Stimulated activated CD4-positive, alpha-beta T cell treated with anti-CD3 and anti-CD28 coated beads, Interleukin-12 subunit alpha, Interleukin-12 subunit beta, amount 100 ng/mL, for 4 hours (primary cell): ENCODE measurements at places on chromosomes 12 and 14.

DNA sequence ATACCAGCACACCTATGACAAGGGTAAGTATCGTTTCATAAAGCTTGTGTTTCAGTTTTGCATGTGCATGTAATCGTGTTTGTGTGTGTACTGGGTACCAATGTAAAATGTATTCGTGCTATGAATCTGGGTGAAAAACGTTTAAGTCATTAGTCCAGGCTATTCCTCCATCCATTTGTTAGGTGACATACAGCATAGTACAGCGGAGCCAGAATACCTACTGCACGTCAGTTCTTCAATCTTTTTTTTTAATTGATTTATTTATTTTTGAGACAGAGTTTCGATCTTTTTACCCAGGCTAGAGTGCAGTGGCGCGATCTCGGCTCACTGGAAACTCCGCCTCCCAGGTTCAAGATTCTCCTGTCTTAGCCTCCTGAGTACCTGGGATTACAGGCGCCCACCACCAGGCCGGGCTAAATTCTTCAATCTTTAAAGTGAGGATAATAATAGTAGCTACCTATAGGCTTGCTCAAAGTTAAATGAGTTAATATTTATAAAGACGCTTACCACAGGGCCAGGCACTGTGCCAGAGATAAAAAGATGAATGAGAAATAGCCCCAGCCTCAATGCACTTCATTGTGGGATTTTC lies 661 bp upstream of the RPS26 start:
- DNase-seq: no peak

DNA sequence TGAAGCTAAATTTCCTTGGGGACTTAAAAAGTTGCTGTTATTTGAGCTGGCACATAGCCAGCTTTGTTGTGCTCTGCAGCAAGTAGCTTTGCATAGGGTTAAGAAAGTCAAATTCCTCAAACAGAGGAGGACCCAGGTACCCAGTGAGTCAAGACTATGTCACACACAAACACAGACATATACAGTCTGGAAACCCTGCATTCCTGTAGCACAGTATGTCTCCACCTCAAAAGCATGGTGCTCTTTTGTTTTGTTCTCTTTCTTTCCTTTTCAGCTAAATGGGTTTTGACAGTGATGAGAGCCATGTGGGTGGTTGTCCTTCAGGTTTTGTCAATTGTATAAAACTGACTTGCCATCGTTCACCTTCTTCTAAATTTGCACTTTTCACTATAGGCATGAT lies 179.6 kb upstream of the DIO2 start:
- no peak for DNase-seq

DNA sequence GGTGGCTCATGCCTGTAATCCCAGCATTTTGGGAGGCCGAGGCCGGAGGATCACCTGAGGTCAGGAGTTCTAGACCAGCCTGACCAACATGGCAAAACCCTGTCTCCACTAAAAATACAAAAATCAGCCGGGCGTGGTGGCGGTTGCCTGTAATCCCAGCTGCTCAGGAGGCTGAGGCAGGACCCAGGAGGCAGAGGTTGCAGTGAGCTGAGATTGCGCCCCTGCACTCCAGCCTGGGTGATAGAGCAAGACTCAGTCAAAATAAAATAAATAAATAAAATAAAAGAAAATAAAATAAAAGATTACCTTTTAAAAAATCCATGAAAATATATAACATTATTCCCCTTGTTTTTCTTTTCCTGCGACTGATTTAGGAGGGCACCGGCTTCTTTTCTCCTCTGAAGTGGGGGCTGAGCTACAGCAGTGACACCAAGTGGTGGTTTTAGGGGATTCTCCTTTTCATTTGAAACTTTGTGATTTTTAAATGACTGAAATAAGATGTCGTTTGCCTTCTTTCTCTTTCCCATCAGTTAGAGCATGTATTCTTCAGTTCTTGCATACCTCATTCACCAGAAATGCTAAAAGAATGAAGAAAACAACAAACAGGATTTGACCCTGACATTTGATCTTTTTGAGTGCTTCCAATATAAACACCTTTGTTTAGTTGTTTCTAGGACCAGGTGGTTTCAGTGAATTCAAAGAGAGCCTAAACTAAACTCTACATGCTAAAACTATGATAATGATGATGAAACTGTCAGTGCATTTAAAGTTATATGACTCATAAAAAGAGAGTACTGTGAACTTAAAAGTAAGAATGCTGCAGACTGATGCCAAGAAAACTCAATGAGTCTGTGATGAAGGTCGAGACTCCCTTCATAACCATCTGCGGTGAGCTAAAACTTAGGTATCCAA lies 22.6 kb upstream of the PKP2 start:
- no peak for DNase-seq

DNA sequence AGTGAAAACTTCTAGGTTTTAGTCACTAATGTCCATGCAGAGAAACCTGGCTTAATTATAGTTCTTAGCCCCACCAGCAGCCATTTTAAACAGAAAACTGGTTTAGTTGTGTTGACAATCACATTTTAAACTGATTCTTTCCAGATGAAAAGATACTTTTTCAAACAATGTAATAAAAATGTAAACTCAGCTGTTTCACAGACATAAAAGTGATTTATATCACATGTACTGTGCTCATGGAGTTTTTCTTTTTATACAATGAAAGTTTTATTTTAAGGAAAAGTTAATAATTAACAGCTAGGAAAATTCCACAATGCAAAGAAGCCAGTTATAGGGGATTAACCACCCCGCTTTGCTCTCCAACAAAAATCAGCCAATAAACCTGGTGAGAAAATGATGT lies 129.7 kb downstream of the PAX9 start:
- no peak for DNase-seq

DNA sequence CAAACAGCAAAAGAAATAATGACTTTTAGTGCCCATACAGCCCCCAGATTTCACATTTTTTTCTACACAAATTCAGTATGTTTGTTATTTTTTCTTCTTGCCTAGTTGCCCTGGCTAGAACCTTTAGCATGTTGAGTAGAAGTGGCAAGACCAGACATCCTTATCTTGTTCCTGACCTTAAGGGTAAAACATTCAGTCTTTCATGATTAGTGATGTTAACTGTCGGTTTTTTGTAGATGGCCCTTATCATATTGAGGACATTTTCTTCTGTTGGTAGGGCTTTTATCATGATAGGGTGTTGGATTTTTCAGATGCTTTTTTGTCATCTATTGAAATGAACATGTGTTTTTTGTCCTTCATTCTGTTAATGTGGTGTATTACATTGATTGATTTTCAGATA lies 17.1 kb downstream of the IRAK3 start:
- no peak for DNase-seq

- DNase-seq: no peak
Observed at GRCh38 chr12:67816269-67816668, 167.7 kb downstream of the DYRK2 start.

DNA sequence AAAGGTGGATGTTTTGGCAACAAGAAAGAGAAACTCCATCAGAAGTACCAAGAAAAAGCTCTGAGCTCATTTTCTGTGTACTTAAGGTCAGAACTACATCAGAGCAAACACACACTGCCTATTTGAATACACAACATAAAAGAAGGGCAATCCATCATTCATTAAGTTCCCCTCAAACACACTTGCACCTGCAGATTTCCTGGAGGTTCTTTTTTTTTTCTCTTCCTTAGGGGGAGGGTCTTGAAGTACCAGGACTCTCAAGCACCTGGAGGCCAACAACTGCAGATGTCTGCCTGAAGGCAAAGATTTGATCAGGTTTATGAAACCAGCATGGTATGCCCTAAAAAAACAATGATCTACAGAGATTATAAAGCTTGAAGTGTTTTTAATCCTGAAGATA lies 26.1 kb upstream of the PTHLH start:
- no peak for DNase-seq

- no peak for DNase-seq
Observed at GRCh38 chr14:55699131-55700057, 119.4 kb downstream of the KTN1 start.

GRCh38 chr14:95221531-95221930 lies 64.2 kb upstream of the DICER1 start:
- no peak for DNase-seq

DNA sequence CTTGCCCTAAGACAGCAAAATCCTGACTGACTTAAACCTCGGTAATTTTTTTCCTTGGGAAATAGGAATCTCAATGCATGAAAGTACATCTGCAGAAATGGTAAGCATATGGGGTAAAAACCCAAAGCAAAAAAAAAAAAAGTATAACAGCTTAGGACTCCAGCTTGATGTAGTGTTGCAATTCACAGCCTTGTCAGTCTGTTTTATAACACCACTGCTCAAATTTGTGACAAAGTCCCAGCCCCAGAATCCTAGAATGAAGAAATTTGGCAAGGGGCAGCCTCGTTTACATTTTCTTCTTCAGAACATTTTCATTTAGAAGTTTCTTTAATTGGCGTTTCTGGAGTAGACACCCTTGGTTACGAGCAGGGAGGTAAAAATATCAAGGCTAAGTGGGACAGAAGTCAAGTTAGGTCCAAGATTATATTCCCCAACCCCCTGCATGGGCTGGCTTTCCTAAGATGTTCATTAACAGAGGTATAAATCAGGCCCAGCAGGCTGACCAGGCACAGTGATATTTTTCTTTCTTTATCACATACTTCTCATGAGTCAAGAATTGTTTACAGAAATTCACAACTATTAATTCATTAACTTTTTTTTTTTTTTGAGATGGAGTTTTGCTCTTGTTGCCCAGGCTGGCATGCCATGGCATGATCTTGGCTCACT lies 424.0 kb downstream of the RMST start:
- no peak for DNase-seq

DNA sequence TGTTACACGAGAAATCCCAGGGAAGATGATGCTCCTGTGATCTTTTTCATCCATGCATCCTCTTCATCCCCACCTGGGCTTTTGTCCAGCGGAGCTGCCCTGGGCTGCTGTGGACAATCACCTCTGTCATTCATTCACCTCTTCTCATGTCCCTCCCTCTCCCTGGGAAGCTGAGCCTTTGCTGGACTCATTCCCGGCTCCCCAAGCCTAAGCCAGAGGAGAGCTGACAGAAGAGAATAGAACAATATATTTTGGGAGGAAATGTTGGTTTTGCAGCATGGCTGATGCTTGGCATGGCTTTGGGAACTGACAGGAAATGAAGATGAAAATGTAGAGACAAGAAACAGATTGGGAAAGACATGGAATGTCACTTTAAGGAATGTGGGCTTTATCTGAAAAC lies 177.4 kb downstream of the DICER1 start:
- no peak for DNase-seq

GRCh38 chr12:27747111-27747820 lies 32.8 kb upstream of the KLHL42 start:
- DNase-seq: no peak

GRCh38 chr14:83478741-83479140 lies 1945.1 kb upstream of the SEL1L start:
- DNase-seq: no peak

DNA sequence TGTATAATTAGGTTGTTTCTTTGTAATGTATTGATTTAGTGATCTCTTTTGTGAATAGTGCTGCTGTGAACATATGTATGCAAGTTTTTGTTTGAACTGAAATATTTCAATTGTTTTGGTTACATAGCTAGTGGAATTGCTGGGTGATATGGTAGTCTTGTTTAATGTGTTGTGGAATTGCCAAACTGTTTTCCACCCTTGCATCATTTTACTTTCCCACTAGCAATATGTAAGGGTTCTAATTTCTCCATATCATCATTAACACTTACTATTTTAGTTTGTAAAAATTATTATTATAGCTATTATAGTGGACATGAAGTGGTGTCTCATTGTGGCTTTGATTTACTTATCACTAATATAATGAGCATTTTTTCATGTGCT lies 5.9 kb downstream of the G2E3 start:
- no peak for DNase-seq

DNA sequence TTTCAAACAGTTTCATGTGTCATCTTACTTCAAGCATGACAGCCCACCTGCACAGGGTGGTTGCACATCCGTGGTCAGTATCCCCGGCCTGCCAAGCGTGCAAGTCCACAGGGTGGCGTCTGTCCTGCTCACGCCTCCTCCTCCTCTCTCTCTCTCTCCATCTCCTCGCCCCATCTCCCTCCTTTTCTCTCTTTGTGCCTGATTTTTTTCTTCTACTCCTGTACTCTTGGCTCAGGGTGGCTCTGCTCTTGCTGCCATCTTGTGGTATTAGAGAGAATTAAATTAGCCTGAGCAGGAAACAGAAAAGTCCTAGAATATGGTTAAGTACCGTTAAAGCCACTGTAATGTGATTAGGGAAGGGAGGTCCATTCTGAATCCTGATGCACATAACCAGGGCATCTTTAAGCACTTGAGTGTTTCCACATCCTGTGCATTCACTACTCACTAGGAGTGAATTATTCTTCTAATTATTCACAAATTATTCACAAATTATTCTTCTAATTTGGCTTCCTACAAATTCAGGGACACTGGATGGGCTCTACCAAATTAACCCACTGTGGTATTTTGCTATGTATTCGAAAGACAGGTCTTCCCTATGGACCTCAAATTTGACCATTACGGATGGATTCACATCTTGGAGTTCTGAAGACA lies 25.5 kb upstream of the DTX1 start:
- no peak for DNase-seq

DNA sequence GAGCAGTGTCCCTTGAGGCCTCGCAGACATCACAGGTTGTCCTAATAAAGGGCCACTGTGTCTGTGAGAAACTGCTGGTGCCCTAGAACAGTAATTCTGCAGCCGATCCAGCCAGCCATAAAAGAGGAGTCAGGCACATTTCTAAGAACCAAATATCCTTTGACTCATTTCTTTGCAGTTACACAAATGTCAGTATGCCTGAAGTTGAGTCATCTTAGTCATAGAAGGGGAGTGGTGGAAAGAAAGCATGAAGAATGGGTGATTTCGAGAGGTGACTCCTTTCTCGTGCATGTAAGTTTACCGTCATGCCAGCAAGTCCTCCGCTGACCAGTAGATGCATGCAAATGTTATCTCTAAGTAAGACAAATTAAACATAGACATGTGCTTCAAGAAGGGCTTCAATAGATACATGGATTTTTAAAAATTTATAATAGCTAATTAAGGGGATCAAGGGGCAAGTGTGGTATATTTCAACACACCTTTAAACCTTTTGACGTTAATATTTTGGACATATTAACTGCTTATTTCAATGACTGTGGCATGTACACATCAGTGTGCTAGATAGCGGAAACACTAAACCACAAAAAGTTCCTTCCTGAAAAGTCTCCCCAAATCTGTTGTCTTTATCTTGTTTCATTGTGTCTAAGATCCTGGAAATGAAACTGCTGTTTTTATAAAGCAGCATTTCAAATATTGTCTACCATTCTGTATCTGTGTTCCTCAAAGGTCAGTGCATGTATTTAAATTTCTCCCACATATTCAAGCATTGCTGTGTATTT lies 497.4 kb downstream of the NPAS3 start:
- no peak for DNase-seq

- DNase-seq: no peak
Observed at GRCh38 chr14:102784892-102785594, 7.8 kb downstream of the TRAF3 start.
